Activated T-helper 9 cell treated with anti-CD3 and anti-CD28 coated beads, Interleukin-2, amount 50 U/mL, for 16 hours (primary cell): ENCODE measurements at places on chromosomes 4 and X.

GRCh38 chr4:5069901-5070300 lies 18.6 kb downstream of the STK32B start:
- no peak for DNase-seq

- DNase-seq = no peak
These were observed 162.0 kb downstream of the SNCA start for GRCh38 chr4:89674876-89675459.

DNA sequence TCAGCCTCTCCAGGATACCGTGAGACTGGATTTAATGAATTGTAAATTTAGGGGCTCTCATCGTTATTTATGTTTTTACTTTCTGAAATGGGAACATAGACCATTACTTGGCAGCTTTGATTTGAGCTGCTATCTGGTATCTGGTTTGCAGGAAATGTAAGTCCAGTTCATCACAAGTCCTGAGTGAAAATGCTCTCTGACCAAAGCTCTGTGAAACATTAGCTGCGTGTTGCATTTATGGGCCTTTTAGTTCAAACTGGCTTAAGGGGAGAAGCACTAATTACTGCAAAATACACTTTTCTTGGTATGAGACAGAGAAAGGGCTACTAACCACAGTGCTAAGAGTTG lies 420 bp downstream of the CC2D2A start:
- no peak for DNase-seq

GRCh38 chrX:100643956-100644860 lies at the start of gene SRPX2:
TSS of gene SRPX2 (plus strand) at chrX:100644199. CDS start at chrX:100646323, 2,124 bp downstream.
- DNase-seq = no peak

DNA sequence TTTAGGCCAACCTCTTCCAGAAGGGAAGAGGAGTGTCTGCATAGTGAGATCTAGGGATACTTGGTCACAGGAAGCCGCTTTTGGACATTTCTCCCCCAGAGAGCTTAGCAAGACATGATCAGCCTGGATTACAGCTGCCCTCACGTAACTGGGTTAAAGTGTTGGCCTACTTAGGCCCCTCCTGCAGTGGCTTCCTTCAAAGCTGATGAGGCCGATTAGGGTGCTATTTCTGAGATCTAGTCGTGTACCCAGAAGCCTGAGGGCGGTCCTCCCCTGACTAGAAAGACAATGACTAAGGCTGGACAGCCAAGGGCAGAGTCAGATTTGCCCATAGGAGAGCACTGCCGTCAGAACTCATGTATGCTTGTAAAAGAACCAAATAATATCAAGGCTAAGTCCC lies 135.0 kb downstream of the AMMECR1 start:
- no peak for DNase-seq

DNA sequence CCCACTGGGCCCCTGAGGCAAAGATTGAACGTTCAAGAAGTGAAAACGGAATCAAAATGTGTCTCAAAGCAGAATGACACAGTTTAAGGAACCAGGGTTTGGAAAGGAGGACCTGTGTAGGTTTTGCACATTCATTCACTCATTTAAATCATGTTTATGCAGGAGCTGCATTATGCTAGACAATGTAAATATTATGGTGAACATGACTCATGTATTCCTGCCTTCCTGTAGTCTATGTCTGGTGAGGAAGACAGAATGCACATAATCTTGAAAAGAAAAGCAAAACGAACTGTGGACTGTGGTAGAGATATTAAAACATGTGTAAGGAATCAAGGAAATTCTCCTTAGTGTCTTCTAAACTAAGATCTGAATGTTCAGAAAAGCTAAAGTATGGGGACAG lies 311.8 kb upstream of the SMIM31 start:
- DNase-seq = no peak

DNA sequence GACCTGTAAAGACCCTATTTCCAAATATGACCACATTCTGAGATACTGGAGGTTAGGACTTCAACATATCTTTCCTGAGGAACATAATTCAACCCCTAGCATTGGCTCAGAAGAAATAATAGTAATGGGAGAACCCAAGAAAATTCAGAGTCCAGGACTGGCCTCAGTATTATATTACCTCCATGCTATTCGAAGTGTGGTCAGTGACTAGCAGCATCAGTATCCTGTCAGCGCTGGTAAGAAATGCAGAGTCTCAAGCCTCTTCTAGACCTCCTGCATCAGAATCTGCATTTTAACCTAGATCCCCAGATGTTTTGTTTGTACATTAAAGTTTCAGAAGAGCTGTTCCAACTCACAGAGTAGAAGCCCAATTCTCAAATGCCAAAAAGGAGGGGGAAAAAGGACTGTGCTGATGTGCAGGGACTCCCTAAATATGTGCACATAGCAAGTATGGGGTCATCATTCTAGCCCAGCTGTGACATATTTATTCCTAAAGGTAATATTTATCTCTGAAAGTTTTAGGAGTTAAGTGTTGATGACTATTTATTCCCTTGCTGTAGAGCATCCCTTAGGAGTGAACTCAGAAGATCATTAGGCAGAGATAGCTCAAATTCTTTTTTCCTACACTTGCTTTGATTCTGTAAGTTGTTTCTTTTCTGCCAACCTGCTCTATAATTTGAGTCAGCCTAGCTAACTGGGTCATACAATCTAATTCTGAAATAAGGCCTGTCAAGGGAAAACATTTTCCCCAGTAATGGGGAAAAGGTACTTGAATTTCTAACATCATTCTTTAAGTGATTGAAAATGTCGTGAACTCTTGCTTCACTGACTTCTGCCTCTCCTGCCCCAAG lies 361.9 kb downstream of the ARHGAP24 start:
- DNase-seq = no peak
